AG09309 (cell line): ENCODE measurements at places on chromosomes 13 and 19.

DNA sequence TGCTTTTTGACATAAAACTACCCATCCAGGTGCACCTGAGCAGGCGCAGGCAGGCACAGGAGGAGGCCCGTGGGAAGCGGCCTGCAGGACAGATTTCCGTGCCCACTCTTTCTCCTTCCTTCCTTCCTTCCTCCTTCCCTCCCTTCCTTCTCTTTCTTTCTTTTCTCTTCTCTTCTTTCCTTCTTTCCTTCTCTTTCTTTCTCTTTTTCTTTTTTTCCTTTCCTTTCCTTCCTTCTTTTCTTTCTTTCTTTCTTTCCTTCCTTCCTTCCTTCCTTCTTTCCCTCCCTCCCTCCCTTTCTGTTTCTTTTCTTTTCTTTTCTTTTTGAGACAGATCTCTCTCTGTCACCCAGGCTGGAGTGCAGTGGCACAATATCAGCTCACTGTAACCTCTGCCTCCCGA lies 21.2 kb upstream of the TMEM255B start:
- DNase-seq: no peak

DNA sequence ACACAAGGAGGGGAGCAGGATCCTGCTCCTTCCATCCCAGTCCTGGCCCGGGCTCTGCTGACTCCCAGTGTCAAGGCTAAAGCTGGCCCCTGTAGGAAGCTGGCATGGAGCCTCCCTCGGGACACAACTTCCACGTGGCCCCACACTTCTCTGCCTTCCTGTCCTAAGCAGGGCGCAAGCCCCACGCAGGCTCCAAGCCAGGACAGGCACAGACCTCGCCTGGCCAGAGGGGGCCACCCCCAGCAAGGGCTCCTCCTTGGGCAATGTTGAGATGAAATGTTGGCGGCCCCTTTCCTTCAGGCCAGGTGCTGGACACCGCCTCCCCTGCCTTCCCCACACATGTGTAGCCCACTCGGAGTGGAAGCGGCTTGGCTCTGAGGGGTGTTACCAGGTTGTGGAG lies 66.6 kb downstream of the COL4A1 start:
- DNase-seq: no peak

- DNase-seq: no peak
These were observed 2.9 kb upstream of the ADPRHL1 start for GRCh38 chr13:113456116-113456702.

DNA sequence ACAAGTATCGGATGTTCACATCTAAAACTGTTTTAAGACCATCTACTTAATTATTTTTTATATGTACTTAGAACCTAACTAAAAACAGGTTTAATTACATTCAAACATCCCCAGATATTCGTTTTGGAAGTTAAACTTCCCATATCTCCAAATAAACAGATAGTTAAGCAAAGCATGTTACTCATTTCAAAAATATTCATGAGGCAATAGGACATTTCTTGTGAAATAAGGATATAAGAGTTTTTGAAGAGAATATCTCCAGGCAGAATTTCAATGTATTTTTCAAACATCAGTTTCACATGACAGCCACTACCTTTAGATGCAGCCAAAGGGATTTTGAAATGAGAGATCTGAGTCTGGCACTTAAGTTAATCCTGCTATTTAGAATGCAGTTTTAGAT lies 697.5 kb downstream of the SLITRK1 start:
- peak; percentile 28 for DNase-seq

DNA sequence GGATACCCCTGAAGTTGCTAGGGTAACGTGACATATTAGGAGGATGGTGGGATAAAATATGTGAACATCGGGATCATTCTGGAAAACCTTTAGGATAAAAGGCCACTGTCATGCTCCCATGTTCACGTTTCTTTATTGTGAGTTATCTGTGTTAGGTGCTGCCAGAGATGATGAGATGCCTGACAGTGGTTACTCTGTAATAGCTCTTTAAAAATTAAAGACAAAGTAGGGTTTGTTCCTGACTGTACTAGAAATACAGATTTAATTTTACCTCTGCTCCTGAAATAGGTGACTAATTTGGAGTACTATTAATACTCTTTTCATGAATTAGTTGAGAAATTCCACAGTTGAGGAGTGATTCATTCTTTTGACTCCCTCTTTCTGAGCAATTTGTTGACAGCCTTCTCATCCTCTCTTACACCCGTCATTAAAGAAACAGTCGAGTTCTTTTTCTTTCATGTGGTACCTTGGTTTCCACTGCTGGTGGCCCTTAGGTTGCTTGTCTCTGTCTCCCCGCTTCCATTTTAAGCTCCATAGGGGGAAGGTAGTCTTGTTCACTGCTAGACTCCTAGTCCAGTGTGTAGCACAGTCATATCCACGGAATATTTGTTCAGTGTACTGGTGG lies 28.4 kb downstream of the SAE1 start:
- no peak for DNase-seq

GRCh38 chr19:48102870-48103751 lies 7.5 kb downstream of the PLA2G4C start:
- DNase-seq: no peak

- DNase-seq: no peak
These were observed 39.1 kb upstream of the SLC7A9 start for GRCh38 chr19:32908641-32909190.

GRCh38 chr13:76214001-76214400 lies 577.9 kb downstream of the LMO7 start:
- DNase-seq: no peak

DNA sequence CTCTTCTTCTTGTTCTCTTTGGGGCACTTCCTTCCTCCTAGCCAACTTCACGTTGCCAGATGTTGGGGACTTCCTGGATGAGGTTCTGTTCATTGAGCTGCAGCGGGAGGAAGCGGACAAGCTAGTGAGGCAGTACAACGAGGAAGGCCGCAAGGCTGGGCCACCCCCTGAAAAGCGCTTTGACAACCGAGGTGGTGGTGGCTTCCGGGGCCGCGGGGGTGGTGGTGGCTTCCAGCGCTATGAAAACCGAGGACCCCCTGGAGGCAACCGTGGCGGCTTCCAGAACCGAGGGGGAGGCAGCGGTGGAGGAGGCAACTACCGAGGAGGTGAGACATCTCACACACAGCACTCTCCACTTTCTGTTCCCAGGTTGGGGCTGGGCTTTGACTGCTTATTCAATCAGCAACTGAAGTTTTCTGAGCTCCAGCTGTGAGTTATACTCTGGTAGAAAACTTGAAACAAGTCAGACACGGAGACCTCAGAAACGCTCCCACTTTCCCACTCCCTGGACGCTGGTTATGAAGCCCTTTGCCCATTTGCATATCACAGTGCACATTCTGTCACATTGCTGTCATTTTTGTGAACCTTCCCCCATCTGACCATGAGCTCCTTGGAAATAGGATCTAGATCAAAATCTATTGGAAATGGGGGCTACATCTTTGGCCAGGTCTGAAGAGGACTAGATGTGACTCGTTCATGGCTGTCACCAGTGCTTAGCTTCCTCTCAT lies 7.2 kb upstream of the CCDC97 start:
- no peak for DNase-seq

DNA sequence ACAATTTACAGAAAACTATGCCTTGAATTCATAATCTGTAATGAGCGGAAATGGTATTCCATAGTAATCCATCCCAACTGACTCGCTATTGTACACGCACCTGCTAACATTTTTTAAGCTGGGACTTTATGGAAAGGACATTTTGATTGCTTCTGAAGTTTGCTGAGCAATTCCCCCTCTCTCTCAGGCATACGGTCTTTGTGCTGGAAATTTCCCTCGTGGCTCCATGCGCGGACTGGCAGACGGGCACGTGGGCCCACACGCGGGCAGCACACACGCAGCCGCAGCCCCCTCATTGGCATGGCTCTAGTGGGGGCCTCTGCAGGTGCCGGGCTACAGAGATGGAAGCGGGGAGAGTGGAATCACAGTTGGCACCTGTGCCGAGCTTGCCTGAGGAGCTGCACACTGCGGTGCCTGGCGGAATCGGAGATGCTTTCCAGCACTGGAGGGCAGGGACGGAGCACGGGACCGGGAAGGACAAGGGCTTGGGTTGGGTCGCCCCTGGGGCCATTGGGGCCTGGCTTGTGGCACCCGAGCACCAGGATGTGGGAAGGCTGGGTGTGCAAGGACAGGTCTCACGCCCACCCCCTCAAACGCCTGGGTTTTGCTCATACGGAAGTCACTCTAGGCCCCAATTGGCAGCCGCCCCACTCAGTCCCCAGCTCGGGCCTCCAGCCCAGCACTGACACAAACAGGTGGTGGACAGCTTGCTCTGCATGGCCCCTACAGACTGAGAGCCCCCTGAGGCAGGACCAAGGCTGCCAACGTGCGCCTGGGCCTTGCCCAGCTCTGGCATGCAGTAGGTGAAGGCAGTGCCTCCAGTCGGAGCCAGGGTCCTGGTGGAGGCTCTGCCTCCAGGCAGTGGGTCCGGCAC lies 30.2 kb upstream of the CCNE1 start:
- no peak for DNase-seq

GRCh38 chr13:99953138-99953755 lies 18.3 kb downstream of the ZIC5 start:
- DNase-seq: no peak

DNA sequence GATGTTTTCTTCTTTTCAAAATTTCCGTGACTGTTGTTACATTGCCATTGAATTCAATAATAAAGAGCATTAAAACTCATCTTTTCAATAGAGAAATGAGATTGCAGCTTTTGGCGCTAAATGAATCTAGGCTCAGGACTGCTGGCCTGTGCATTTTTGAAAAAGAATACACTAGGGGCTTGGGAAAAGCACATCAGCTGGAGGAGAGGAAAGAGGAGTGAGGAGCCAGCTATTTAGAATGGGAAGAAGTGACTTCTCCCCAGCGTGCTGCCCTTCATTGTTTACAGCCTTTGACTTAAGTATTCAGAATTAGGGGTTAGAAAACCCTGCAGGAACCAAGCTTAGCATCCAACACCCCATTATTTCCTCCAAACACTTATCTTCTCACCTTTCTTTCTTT lies 43.3 kb downstream of the TNFSF11 start:
- no peak for DNase-seq

- DNase-seq: no peak
These were observed 20.4 kb upstream of the AMER2 start for GRCh38 chr13:25192489-25192888.

DNA sequence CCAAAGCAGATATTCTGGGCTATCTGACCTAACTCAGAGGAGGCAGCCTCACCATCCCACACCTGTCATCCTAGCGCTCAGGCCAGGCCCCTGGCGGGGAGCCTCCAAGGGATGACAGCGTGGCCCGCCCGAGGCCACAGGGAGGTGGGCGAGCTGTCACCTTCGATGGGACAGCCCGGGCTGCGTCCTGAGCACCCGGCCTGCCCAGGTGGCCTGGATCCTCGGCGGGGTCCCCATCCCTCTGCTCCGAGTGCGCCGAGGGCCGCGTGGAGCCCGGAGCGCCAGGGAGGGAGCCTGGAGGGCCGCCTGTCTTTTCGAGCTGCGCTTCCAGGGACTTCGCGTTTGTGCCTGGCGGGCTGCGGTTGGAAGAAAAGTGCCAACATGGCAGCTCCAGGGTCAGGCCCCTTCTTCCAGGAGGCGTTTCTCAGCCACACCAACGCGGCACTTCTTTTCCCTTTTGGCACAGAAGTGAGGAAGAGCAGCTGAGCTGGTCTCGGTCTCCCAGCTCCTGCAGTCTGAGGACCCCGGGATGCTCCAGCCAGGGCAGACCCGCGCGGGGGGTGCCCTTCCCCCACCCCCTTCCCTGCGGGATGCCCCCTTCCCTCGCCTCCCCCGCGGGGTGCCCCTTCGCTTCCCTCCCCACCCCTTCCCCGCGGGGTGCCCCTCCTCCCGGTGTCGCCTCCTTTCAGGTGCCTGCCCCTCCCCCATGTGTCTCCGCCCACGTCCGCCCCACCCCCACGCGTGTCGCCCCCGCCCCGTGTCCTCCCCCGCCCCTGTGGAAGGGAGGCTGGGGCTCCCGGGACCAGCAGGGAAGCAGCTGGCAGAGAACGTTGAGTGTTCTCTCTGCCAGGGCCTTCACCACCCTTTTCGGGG lies 42.3 kb downstream of the GJA3 start:
- no peak for DNase-seq

DNA sequence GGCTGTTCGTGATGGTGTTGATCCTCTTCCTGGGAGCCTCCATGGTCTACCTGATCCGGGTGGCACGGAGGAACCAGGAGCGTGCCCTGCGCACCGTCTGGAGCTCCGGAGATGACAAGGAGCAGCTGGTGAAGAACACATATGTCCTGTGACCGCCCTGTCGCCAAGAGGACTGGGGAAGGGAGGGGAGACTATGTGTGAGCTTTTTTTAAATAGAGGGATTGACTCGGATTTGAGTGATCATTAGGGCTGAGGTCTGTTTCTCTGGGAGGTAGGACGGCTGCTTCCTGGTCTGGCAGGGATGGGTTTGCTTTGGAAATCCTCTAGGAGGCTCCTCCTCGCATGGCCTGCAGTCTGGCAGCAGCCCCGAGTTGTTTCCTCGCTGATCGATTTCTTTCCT lies 12.2 kb upstream of the C19orf33 start:
- DNase-seq: no peak

DNA sequence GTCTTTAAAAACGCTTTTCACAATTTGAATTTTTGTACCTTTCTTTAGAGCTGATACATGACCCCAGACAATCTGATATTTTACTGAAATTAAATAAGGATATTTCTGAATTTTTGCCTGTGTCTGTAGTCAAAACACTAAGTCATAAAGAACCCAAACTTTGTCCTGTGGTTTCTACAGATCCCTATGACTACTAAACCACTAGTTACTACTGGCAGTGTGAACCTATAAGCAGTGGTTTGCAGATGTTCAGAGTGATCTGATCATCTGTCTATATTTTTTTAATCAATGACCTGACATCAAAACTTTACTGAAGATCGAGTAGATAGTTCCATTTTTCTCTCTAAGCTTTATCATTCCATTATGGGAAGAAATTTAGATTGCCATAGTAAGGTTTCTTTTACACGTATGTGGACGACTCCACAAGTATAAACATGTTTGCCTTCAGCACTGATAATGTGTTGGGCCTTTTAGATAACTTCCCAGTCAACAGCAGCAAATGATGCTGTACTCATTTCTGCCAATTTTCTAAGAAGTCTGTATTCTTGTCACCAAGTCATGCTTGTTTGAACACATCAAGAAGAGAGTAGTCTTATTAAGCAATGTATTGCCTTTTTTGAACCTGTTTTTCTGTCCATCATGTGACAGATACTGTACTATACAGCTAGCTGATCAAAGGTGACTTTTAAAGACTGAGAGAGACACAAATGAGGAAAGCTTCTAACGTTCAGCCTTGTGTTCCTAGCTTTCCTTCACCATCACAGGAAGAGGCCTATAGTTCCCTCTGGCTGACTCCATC lies 21.8 kb downstream of the POLR1D start:
- DNase-seq: no peak
